NCI-H1417 (cell line): ENCODE measurements at places on chromosomes 6 and 20.

- no peak for DNase-seq
Measured at GRCh38 chr6:25387483-25387882, 108.3 kb downstream of the CARMIL1 start.

DNA sequence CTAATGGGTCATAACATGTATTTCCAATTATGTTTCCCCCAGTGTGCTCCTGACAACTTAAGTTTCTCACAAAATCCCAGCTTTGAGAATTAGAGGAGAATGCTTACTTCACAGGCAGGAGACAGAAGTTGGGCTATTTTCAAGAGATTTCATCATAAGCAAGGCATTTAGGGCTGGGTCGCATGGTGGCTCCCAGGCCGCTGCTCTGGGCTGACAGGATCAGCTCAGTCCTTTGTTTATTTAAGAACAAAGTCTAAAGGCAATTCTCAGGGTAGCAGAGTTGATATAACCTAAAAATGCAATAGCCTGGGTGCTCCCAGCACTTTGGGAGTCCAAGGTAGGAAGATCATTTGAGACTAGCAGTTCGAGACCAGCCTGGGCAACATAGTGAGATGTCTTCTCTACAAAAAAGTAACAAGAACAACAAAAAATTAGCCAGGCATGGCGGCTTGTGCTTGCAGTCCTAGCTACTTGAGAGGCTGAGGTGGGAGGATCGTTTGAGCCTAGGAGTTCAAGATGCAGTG, 10.9 kb downstream of the FOXQ1 start:
- DNase-seq, result no peak

GRCh38 chr20:17860301-17861197, 108.0 kb downstream of the SNX5 start:
- DNase-seq, result no peak

GRCh38 chr20:10047427-10047826, 12.6 kb downstream of the ANKEF1 start:
- peak; percentile 26 for DNase-seq

- no peak for DNase-seq
Measured at GRCh38 chr6:89575562-89575960, 63.0 kb downstream of the LYRM2 start.

- no peak for DNase-seq
Measured at GRCh38 chr20:6302041-6302440, 179.2 kb upstream of the FERMT1 start.

- no peak for DNase-seq
Measured at GRCh38 chr6:144847916-144848315, 562.8 kb downstream of the UTRN start.

- no peak for DNase-seq
Measured at GRCh38 chr20:10125757-10126156, 91.0 kb downstream of the ANKEF1 start.

GRCh38 chr6:137995371-137995770, 111.8 kb downstream of the PERP start:
- no peak for DNase-seq

DNA sequence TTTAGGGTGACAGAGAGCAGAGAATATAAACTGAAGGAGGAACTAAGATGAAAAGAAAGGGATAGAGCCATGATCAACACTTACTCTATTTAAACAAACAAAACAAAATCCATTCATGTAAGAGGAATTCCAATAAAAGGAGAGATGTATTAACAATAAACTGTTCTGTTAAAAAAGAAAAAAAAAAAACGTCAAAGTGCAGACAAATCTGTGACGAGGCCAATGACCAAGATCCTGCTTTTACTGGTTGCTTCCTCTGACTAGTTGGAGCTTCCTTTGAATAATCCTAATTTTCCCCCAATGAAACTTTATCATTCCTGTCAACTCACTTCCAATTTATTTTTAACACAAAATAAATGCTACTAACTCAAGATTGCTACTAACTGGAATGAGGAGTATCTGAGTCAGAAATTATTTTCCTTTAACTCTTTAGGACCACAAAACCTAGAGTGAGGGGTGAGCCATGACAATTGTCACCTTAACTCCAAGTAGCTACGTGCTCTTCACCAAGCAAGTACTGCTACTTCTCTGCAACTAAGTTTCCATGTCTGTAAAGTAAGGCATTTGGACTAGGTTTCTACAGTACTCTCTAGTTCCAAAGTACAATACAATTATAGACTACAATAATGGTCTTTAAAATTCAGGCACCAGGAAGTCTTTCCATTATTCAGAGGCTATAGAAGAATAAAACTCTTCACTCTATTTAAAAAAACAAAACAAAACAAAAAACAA, 152.0 kb downstream of the PTPRK start:
- no peak for DNase-seq

DNA sequence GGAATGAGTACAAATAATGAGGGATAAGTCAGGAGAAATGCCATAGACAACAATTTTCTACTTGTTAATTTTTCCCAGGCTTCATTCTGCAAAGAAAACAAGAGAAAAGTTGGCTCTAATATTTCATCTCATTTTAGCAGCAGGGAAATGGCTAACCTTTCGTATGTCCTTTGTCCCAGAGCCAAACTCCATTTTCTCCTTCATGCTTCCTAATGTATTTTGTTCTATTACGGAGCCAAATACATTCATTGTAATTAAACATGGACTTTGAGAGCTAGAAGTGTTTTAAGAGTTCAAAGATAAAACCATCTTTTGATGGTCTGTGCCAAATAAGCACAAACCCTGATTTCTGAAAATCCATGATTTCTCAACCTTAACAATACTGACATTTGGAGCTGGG, 136.9 kb downstream of the PTCHD4 start:
- no peak for DNase-seq

- DNase-seq, result no peak
Measured at GRCh38 chr6:105620878-105621277, 218.0 kb upstream of the PREP start.

DNA sequence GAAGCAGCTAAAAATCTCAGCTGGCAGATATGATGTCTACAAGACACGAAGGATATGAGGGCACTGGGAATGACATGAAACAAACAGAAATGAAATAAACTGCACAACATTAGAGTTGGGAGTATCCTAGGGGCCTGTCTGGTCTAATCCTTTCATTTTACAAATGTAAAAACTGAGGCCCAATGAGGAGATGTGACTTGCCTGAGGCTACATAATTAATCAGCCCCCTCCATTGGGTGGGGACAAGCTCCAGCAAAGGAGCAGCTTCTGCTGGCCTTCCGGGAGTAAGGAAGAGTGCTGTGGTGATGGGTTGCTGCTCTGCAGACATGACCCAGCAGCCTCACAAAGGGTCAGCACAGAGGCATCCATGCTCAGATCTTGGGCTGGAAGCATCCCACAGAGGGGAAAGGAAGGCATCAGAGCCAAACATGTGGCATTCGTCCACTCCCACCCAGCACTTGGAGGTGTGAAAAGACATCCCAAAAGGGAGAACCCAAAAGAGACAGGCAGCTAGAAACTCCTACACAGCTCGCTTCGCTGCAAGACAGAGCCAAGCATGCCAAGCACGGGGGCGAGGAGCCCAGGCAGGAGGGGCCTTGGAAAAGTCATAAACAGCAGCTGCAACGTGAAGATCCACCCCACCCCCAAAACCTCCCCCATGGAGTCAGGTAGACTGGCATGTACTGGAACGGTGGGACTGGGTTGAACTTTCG, 183.7 kb downstream of the UNC5CL start:
- DNase-seq, result no peak

DNA sequence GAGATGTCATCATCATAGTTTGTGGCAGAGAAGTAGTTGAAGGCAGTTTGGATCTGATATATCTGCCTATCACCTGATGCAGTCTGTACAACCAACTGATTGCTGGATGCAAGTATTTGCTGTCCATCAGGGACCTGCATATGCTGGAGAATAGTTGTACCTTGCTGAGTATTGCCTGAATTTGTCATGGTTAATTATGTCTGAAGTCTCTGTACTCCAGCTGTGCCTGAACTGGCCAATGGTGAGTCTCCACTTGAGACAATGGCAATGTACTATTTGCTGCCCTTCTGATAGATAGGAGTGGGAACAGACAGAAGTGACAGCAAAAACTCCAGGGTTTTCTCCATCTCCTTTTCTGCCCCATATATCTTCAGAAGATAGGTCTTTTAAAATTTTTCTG, 531.5 kb downstream of the EPHA7 start:
- DNase-seq, result no peak

GRCh38 chr6:31094389-31094881, 17.9 kb downstream of the C6orf15 start:
- DNase-seq, result no peak

DNA sequence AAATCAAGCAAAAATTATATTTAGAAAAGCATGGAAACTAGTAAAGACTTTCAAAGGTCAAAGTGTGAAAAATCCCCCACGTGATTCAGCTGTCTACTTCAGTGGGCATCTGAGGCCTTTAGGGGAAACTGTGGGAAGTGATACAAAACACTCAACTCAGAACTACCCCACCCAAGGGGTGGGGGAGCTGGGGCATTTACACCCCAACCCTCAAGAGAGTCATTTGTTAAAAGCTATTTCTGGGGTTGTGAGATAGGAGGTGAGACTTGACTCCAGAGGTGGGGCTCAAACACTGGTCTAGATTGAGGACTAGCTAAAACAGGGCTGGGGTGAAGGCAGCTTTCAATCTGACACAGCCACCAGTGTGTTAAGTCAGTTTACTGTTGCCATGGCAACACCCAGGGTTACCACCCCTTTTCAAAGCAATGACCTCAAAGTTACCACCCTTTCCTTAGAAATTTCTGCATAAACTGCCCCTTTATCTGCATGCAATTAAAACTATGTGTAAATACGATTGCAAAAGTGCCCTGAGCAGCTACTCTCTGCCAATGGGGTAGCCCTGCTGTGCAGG, 9.9 kb upstream of the GTSF1L start:
- no peak for DNase-seq

GRCh38 chr20:46089167-46089416, 670 bp downstream of the NCOA5 start:
- no peak for DNase-seq

DNA sequence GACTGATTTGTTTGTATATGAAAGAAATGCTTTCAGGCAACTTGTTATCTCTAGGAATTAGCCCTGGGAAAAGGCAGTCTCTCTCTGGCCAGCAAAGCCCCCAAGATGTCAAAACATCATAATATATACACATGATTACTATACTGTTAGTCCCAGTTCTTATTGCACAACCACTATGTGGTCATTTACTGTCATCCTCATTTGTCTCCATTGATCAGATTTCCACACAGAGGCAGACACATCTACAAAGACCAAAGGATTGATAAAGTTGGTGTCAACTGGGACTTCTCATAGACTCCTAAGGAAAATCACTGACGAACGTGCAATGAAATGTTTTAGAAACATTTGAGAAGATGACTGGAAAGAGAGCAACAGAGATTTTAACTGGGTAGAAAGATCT, 71.9 kb upstream of the POPDC3 start:
- peak; percentile 3 for DNase-seq

GRCh38 chr20:4041748-4042411, 26.5 kb upstream of the RNF24 start:
- DNase-seq, result no peak

DNA sequence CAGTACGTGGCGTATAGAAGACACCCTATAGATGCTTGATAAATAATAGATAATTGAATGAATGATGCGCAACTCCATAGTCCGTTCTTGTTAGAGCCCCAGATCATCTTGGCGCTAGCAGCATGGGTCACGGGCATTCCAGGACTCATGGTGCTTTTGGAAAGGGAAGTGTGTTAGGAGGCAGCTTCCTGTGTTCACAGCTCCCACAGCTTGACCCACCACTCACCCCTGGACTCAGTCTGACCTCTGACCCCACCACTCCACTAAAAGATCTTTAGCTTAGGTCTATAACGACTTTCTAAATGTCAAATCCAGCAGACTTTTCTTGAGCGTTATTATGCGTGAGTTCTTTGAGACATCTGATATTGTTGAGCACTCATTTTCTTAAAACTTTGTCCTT, 35.8 kb upstream of the KIF16B start:
- DNase-seq, result no peak

DNA sequence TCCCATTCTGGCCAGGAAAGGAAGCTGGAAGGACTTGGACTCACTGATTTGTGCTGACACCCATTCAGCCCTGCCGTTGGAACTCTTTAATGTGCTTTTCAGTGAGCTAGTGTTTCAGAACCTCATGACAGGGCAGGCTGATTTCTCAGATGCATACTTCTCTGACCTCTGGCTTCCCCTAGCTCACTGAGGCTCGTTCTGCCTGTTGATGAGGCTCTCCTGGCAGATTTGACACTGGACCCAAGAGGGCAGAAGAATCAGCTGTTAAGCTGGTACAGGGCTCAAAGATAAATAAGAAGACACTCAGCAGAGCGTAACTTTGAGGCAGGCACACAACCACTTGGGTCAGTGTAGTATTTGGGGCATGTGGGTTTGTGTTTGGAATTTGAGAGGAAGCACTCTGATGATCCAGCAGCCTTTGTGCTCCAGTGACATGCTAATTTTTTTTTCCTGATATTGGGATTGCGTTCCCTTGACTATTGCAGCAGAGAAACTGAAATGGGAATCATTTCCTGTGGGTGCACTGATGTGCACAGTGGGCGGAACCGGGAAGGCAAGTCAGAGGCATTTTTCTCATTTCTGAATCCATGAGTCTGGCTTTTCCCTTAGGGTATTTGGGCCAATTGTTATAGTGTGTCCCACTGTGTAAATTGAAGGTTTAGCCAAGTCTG, 80.2 kb downstream of the CARMIL1 start:
- DNase-seq, result peak; percentile 21

DNA sequence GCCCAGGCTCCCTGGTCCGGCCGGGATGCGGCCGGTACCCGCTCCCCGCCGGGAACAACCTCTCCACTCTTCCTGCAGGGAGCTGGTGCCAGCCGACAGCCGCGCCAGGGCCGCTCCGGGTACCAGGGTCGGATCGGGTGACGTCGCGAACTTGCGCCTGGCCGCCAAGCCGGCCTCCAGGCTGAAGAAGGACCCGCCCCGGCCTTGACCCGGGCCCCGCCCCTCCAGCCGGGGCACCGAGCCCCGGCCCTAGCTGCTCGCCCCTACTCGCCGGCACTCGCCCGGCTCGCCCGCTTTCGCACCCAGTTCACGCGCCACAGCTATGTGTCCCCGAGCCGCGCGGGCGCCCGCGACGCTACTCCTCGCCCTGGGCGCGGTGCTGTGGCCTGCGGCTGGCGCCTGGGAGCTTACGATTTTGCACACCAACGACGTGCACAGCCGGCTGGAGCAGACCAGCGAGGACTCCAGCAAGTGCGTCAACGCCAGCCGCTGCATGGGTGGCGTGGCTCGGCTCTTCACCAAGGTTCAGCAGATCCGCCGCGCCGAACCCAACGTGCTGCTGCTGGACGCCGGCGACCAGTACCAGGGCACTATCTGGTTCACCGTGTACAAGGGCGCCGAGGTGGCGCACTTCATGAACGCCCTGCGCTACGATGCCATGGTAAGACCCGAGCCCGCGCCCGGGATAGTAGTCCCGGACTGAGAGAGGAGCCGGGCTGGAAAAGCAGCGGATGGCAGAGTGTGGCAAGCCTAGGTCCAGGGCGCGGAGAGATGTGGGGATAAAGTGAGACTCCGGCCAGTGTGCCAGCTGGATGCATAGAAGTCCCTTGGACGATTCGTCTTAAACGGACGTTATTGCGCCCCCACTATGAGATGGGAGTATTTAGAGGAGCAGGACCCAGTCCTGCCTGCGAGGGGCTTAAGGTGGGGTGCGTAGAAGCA, at the start of gene NT5E:
NT5E (plus strand) TSS at position 266 of the 942 bp plus-strand sequence; CDS start at position 323, 57 bp downstream.
- DNase-seq, result no peak
